ENCODE measurements at places on chromosomes 5 and 9.

- no peak for DNase-seq
These were observed 48.8 kb downstream of the MAST4 start for GRCh38 chr5:66645039-66645438.

- no peak for DNase-seq
These were observed 297.8 kb upstream of the ACTBL2 start for GRCh38 chr5:57780306-57780960.

- DNase-seq, result peak; percentile 66
These were observed 57.3 kb upstream of the C6 start for GRCh38 chr5:41270423-41271251.

DNA sequence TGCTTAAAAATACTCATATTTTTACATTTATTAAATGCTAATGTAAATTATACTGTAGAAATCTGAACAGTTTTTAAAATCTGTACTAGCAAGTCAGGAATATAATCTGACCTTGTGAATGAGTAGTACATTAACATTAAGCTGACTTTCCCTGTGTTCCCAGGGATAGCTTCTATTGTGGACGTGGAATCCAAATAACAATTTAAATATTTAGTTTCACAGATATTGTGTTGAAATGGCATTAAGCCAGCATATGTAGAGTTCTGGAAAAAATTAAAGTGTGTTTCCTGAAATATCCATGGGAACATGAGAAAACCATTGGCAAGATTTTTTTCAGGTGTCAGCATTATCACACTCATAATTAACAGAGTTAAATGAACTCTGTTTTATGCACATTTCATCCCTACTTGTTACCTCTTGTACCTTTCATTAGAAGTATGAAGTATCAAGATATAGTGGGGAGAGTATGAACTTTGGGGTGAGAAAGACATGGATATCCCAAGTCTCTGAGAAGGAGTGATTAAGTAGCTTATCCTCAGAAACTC is 5.7 kb downstream of the RABGAP1 start:
- no peak for DNase-seq

GRCh38 chr5:159133041-159133741 is 33.5 kb upstream of the EBF1 start:
- DNase-seq, result peak; percentile 84

DNA sequence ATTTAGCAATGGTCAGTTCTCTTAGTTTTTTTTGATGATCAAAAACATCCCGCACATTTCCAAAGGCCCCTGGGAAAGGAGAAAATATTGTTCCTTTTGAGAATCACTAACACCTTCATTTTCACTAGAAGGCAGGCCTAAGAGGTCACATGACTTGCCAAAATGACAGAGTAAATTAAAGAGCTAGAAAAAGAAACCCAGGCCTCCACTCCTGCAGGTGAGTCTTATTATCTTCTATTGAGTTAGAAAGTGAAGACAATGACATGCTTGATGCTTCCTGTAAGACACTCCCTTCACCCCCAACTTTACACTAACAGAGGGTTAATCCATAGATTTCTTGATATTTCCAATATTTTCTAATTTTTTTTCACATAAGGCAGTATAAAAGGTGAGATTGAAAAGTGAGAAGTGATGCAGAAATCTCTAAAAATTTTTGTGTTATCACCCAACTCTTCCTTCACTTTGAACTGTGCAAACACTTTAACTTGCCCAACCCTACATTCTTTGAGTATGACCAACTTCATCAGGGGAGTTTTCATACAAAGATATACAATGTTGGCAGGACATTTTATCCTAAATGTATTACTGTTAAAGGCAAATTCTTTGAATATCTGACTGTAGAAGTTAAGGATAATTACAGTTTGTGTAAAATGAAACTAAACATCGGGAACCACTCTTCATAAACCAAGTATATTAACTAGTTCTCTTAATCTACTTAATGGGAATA is 57.1 kb downstream of the SUB1 start:
- no peak for DNase-seq

DNA sequence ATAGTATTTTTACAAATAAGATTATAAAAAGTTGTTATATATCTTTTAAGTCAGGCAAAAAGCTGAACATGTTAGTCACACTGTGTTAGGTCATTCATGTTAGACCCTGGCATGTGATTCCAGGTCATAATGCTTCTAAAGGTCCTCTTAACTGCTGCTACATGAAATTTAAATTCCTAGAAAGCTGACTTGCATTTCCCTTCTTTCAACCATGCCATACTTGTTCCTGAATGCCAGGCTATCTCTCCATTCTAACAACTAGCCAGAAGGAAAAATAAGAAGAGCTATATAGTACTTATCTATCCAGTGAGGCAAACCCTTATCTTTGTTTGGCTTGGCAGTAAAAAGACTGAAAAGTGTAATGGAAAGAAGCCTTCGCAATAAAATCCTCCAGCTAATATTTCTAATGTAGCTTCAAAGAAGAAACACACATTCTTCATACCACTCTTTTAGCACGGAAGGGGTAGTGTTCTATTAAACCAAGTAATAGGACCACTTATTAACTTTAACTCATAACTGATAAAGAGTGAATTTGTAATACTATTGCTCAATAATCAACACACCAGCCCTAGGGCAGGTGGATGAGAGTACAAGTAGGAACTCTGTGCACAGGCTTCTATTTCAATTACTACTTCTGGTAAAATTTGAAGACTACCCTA is 310.2 kb downstream of the PDE4D start:
- no peak for DNase-seq

DNA sequence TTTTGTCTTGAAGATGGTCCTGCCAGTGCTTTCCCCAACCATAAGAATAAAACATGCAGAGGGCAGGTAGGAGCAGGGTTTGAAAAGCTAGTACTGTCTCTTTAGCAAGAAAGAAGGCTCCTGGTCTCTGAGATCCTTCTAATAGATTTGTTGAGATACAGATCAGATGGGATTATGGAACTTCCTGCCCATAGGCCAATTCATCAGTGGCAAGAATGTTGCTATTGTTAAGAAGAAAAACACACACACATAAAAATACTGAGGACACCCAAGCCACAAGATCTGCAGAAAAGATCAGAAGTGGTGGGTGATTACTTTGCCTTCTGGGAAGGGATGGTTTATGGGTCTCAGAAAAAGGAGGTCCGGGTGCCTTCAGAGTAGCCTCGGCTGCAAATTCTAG is 59.8 kb downstream of the TNC start:
- no peak for DNase-seq

DNA sequence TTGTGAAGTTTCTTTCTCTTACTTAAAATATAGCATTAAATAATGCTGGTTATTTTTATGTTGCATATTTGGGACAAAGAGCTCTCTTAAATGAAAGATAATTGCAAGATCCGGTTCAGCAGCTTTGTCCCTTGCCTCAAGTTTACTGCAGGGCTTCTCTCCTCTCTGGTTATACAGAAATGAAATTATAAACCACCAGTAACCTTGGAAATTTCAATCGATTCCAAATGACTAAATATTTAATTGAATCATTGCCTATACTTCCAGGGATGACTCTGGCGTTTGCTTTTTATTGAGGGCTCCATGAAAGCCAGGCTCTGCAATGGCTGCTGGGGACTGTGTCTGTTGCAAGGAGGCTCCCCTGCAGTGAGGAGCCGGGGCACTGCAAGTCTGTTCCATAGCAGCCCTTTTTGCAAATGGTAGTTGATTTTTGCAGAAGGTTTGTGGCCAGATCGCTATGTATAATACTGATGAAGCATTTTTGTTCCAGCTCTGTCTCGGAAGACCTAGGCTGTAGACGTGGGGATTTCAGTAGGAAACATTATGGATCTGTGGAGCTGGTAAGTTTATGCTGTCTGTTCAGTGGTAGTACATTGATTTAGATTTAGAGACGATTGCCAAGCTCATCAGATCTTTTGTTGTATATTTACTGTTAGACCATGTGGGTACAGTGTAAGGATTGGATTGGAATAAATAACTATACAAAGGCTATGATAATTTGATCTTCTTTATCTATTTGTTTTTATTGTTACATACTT is at the start of gene GARNL3:
GARNL3 (plus strand) TSS at position 313 of the 758 bp plus-strand sequence; CDS start at position 417, 104 bp downstream.
- no peak for DNase-seq

DNA sequence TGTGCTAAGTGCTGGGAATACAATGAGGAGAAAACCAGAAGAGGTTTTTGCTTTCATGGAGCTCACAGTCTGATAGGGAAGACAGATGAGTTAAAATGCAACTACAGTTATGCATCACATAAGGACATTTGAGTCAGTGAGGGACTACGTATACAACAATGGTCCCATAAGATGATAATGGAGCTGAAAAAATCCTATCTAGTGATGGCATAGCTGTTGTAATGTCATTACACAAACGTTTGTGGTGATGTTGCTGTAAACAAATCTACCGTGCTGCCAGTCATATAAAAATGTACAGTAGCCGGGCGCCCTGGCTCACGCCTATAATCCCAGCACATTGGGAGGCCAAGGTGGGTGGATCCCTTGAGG is 110.1 kb upstream of the RAD23B start:
- DNase-seq, result no peak

- no peak for DNase-seq
These were observed 105.3 kb upstream of the PIK3R1 start for GRCh38 chr5:68110264-68110663.

- no peak for DNase-seq
These were observed 187.4 kb downstream of the MAN2A1 start for GRCh38 chr5:109876941-109877669.

- DNase-seq, result no peak
These were observed 74.0 kb upstream of the SPTLC1 start for GRCh38 chr9:92188969-92189781.

GRCh38 chr5:77210964-77211690 is 647 bp downstream of the PDE8B start:
- no peak for DNase-seq

DNA sequence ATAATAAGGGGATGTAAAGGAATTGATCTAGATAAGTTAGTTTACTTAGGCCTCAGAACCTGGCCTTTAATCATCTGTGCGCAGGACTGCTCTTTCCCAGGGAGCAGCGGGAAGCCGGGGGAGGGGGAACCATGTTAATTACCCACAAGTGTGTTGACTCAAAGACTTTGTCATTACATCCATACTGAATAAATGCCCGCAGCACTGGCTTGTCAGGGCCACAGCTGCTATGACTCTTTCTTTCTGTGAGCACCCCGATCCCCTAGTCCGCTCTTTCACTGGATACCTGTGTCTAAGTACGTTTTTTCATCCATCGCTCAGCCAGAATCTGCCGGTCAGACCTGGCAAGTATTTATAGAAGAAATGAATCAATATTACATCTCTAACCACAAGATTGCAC is 249.3 kb upstream of the DMRT1 start:
- DNase-seq, result no peak

DNA sequence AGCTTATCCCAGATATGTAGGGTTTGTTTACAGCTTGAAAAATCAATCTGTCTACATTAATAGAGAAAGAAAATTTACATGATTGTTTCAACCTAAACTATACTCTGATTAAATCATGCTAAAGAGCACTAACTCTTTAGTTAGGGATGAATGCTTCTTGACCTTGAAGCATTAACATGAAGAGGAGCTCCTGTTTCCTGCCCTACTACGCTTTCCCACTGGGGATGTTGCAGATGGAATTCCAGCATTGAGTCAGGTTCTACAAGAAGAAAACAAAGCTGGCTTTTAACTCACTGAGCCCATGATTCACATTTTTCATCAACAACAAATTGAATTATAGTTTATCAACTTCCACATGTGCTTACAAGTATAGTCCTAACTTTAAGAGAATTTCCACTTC is 471.3 kb downstream of the TMEM232 start:
- no peak for DNase-seq

DNA sequence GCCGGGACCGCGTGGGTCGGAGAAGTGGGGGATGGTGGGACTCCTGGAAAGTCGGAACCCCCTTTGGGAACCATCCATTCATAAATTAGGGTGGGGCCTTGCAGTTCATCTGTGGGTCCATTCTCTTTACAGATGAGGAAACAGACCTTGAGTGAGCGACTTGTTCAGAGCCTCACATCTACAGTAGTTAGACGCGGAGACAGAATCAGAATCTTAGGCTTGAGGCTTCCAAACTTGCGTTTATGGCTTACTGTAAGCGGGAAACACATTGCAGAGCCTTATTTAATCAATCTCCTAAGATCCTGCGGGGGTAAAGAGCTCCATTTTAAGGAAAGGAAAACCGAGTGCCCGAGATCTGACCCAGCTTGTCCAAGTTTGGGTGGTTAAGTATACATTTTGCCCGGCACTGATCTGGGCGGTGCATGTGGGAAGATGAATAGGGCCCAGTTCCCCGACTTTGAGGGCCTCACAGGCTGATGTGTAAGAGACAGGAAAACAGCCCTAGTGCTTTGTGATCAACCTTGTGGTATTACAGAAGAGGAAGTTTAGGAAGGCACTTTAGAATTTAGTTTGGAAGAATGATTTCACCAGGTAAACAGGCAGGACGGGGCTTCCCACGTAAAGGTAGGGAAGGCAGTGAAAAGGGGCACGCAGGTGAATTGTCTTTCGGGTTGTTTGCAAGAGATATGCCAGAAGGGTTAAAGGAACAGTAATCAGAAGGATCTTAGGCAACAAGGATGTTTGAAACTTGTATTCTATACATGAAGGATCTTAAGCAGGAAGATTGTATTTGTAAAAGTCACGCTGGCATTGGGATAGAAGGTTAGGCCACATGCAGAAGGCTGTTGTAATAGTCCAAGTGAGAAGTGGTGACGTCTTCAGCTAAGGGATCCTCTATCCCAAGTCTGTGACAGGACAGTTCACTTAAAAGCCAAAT is 744 bp downstream of the TARS1 start:
- peak; percentile 54 for DNase-seq

DNA sequence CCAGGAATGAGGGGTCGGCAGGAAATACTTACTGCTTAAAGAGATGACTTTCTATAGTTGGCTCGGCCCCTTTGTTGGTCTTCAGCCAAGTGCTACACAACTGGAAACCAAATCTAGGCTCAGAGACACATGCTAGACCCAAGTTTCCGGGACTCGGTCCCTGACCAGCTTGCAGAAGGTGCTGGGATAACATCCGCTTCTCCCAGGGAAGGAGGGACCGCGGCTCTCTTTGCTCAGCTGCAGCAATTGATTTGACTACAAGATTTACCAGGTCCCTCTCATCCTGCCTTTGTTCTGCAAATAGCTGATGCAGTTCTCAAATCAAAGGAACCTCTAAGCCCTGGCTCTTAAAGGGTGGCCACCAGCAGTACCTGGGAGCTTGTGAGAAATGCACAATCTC is 314.7 kb downstream of the MLLT3 start:
- no peak for DNase-seq

- DNase-seq, result no peak
These were observed 22.6 kb upstream of the SLC12A7 start for GRCh38 chr5:1134478-1134877.

All from H4 (cell line).